Stimulated activated CD4-positive, alpha-beta T cell treated with anti-CD3 and anti-CD28 coated beads, Interleukin-1b, Interleukin-23, amount 100 ng/mL, for 1 hour (primary cell): ENCODE measurements at places on chromosomes 5 and 9.

DNA sequence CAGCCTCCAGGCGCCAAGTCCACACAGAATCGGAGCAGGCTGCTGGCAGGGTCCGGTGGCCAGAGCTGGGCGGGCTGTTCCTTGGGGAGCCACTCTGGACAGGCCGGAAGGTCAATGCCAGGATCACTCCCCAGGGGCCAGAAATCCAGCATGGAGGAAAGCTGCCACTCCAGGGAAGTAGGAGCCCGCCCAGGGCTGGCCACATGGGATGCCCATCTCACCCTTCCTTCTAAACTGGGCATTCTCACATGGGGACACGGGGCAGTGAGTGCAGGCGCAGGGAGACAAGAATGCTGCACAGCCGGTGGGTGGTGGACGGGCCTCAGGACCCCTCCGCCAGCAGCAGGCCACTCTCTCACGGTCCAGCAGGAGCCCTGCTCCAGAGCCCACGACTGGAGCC is 58.2 kb downstream of the ADAMTS2 start:
- DNase-seq: no peak

- DNase-seq: no peak
Observed at GRCh38 chr5:16912080-16912479, 24.0 kb downstream of the MYO10 start.

DNA sequence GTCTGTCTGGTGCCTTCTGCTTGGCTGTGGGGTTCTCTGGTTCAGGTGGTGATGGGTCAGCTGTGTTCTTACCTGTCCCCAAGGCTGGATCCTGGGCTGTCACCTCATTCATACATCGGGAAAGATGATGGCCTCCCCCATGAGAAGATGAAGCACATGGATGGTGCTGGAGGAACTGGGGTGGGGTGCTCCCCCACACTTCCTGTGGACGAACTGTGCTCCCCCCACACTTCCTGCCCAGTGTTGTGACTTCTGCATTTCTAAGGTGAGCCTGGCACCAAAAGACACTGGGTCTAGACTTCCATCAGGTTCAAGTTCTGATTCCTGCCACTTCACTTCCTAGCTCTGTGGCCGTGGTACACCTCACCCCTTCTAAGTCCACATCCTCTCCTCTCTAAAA is 4.3 kb upstream of the SURF6 start:
- no peak for DNase-seq

GRCh38 chr9:14238518-14238917 is 75.4 kb downstream of the NFIB start:
- DNase-seq: no peak

DNA sequence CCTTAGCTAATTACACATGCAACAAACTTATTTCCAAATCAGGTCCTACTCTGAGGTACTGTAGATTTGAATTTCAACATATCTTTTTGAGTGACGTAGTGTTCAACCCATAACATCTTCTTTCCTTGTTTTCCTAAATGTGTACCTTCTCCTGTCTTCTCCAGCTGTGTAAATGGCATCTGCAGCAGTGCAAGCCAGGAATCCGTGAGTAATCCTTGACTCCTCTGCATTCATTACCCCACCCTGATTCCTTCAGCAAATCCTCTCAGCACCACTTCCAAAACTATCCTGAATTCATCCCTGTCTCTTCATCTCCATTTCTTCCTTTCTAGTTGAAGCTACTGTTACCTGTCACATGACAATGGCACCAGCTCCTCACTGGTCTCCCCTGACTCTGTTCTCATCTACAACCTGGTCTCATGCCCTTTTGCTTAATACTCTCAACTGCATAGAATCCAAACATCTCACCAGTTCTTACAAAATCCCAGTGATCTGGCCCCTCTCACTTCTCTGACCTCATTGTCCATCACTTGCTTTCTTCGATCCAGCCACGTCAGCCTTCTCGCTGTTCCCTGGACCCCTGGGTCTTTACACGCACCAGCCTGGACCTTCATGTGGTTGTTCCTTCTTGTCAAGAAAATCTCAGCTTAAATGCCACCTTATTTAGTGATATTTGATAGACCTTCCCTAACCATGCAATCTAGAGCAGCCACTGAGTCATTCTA is 14.6 kb upstream of the TRAF1 start:
- no peak for DNase-seq

DNA sequence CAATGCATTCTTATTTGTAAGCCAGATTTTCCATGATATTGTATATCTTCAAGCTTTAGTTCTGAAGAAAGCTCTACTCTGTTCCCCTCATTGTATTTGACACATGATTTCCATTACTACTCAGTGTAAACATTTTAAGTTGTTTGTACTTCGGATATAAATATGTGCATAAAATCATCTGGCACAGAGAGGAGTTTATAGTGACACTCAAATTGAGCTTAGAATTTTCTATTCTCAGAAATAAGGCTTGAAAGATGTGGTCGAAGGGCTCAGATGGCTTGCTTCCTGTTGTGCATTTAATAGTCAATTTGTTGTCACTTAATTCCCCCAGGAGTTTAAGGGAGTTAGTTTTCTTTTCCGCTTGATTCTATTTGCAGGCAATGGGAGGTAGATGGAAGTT is 88.8 kb downstream of the PPIC start:
- no peak for DNase-seq

DNA sequence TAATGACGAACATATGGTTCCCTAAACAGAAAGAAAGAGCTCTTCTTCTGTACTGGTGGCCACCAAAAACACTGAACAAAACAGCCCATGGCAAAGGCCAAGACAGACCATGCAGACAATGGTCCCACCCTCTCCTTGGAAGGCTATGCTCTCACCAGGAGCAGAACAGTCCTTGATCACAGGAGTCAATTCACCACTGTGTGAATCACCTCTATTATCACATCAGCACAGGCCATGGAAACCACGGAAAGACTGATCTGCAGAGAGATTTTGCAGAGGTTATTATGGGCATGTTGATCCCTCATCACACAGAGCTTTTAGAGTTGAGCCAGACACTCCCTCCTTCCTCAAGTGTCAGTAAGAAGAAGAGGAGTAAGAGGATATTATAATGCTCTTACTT is 134.0 kb upstream of the RASEF start:
- no peak for DNase-seq

- DNase-seq: no peak
Observed at GRCh38 chr9:85115473-85115872, 445.9 kb downstream of the NTRK2 start.

DNA sequence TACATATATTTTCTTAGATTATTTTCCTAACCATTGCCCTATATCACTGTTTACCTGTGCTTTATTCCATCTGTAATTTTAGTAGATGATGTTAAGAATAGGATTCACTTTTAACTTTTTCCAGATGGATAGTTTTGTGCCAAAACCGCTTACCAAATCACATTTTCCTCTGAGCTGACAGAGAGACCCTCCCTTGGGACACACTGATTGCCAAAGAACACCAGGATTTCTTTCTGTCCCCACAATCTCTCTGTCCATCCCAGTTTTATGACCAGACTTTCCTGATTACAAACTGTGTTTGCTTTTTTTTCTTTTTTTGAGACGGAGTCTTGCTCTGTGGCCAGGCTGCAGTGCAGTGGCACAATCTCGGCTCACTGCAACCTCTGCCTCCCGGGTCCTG is 81.3 kb upstream of the SPATA31C2 start:
- no peak for DNase-seq

GRCh38 chr9:21982861-21983560 is 11.2 kb downstream of the CDKN2A start:
- no peak for DNase-seq

- DNase-seq: no peak
Observed at GRCh38 chr9:76463211-76463610, 4.2 kb downstream of the GCNT1 start.

DNA sequence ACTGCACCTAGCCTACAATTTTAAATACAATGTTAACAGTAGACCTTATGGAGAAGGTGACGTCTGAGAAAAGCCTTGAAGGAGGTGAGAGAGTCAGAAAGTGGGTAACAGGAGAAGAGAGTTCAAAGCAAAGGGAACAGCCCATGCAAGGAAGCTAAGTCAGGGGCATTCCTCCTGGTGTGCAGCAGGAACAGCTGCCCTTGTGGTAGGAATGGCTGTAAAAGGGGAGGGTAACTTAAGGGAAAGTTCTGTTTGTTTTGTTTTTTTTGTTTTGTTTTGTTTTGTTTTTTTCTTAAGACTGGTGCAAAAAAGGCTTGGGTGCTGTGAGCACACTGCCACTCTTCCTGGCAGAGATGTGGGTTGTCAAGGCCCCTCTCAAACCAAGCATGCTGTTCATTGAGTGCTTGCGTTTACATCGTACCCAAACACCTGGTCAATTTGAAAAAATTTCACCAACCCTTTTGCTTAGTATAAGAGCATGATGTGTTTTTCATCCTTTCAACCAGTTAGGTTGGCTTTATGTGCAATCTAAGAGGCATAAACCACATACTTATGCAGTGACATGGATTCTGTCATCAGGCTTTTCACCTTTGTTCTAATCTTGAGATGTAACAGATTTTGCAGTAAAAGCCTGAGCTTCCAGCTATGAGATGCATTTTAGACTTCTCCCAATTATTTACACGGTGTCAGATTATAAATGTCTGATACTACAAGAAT is 279.7 kb downstream of the GLIS3 start:
- no peak for DNase-seq

- no peak for DNase-seq
Observed at GRCh38 chr5:173829826-173830225, 58.3 kb upstream of the CPEB4 start.

GRCh38 chr5:94691291-94691690 is 72.8 kb downstream of the SLF1 start:
- no peak for DNase-seq

DNA sequence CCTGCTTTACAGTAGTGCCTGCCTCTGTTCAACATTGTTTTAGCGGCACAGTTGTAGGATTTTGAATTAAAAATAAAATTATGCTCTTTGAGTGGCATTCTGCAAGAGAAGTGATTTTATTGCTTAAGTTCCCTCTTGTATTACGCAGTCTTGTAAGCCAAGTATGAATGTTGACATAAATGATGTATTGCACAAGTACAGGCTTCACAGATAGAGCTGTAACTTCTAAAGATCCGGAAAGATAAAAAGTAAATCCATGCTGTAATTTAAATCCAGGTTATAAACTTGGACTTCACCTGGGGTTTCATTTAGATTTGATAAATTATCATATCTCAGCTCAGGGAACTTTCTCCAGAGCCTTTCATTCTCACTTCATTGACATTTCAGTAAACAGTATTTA is 1114.7 kb downstream of the PTPRD start:
- DNase-seq: no peak

DNA sequence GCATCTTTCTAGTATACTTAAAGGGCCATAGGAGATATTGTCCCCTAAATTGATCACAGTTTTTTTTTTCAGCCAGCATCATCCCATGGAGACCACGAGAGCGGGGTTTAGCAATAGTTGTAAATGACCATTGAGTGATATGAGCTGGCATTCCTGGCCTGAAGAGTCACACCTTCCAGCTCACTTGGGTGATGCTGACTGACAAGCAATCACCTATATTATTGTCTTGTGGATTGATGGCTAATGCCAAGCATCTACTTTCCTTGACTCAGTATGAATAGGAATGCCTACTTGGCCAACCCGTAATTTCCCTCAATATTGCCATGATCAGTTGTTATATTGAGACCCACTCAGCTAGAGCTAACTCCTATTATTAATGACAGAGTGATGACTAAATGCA is 70.5 kb downstream of the ADAMTSL1 start:
- no peak for DNase-seq

DNA sequence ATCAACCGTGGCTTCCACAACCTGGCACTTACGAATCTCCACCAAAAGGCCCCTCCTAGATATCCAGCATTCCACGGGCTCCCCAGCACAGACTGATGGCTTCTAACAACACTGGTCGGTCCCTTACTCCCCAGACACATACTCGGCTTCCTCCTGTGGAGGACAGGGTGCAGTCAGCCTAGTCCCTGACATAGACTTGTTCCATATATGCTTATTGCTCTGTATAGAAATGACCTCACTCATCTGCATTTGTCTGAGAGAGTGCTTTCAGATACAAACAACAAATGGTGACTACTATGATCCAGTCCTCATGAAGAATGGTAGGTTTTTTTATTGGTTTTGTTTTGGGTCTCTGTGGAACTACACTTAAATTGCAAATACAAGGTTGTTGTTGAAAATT is 72.4 kb downstream of the TMEM215 start:
- no peak for DNase-seq

DNA sequence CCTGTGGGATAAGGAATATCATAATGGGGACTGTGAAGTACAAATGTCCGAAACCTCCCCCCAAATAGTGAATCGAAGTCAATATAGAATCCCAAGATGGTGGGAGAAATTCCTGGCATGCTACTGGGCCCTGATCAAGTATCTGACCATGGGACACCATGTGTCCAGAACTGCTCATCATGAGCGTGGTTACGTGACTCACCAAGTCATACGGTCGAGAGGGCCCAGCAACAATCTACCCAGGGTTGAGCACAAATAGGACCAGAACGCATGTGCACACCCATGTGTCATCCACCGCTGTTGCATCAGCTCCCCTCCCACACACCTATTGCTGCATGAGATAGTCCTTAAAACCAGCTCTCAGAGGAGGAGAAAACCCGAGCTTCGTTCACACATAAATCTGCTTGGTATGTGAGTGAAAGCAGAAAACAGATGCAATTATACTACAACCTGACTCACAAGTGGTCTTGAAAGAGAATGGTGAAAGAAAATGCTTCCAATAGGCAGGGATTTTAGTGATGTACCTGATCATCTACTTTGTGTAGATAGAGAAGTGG is 353.2 kb downstream of the CWC27 start:
- DNase-seq: no peak

- no peak for DNase-seq
Observed at GRCh38 chr5:170533383-170533782, 29.6 kb downstream of the KCNIP1 start.

GRCh38 chr9:75713335-75713734 is 177.1 kb upstream of the PCSK5 start:
- no peak for DNase-seq

- no peak for DNase-seq
Observed at GRCh38 chr9:133813749-133814585, 75.8 kb upstream of the SARDH start.

- DNase-seq: no peak
Observed at GRCh38 chr9:92563116-92564100, 27.6 kb upstream of the ECM2 start.

GRCh38 chr5:91293131-91293530 is 90.0 kb downstream of the ARRDC3 start:
- DNase-seq: no peak

- DNase-seq: no peak
Observed at GRCh38 chr5:32100691-32101302, 73.3 kb downstream of the GOLPH3 start.

- no peak for DNase-seq
Observed at GRCh38 chr5:88150747-88151146, 117.9 kb downstream of the TMEM161B start.

GRCh38 chr9:17004500-17004899 is 130.3 kb upstream of the CNTLN start:
- no peak for DNase-seq

DNA sequence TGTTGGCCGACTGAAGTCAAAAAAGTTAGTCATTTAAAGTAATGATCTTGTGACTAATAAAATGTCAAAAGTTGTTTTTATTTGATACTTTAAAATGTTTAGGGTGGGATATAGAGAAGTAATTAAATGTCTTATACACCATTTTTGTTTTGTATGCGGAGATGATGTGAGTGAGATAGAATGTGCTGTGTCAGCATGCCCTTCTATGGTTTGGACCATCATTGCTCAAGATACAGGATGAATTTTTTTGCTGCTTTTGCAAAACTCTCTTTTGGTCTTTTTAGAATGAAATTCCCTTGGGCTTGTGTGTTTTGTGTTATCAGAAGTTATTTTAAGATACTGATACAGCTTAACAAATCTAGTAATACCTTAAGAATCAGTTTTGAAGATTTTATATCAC is 12.5 kb downstream of the SRFBP1 start:
- no peak for DNase-seq
